ENCODE measurements at places on chromosomes 7 and 10.

DNA sequence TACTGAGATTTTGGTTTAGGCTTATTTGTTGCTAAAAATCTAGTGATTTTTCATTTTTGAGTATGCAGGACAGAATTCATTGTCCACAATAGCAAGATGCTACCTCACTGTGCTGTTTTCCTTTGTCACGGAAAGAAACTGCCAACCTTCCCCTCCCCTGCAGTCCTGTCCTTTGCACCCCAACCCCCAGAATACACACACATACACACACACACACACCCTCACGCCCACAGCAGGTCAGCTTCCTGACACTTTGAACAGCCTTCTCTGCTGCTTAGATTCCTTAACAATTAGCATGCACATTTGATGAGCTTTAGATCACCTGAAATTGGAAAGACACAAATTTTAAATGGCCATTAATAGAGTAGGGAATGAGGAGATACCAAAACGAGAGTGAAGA is 32.1 kb downstream of the ARMC3 start:
- no peak for DNase-seq

DNA sequence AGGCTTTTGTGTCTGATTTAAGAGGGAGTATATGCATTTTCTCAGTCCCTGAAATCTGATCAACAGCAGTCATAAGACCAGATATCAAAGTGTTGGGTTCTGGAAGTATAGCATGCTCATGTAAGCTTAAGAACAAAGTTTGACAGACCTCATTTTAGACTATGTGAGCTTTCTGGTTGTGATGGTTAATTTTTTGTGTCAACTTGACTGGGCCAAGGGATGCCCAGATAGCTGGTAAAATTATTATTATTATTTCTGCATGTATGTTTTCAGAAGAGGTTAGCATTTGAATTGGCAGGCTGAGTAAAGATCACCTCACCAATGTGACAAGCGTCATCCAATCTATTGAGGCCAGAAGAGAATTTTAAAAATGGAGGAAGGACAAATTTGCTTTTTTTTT is 63.5 kb upstream of the FRMD4A start:
- no peak for DNase-seq

GRCh38 chr10:78742406-78742729 is 326.4 kb upstream of the ZMIZ1 start:
- DNase-seq, result no peak

GRCh38 chr7:143257501-143257900 is 5.7 kb upstream of the GSTK1 start:
- DNase-seq, result no peak

- DNase-seq, result no peak
Measured at GRCh38 chr7:37505750-37506353, 57.2 kb upstream of the ELMO1 start.

DNA sequence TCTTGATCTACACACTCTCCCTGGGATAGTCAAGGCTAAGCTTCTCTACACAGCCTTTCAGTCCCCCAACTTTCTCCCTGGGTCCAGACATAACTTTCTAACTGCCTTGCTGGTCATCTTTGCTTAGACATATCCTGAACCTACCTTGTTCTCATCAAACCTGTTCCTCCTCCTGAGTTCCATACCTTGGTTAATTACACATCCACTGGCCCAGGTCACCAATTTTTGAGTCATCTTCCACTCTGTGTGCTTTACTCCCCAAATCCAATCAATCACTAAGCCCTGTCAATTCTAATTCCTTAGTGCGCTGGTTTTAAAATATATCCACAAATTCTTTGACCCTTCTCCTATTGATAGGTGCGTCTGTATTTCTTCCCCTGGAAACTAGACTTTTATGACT is 107.0 kb downstream of the EVX1 start:
- DNase-seq, result no peak

Data from NCI-H187 (cell line).